ENCODE measurements at places on chromosomes 2 and 18. TPM values are rescaled to one million over a fixed set of nuclear protein-coding genes. Genes with fewer than 3 reads are reported as not detected.
A peak's percentile ranks its signal among the peaks of the same experiment; 100 is the strongest.

Gene ASAP2
- polyA plus RNA-seq: 56.4 TPM

GRCh38 chr2:221614274-221614673 is 42.2 kb upstream of the EPHA4 start:
- DNase-seq: no peak

GRCh38 chr2:42767899-42768705 is 4.2 kb upstream of the OXER1 start:
- no peak for DNase-seq

Gene GCG
- polyA plus RNA-seq: not detected

Gene ASB18
- polyA plus RNA-seq: not detected

Gene RASGRP3
- 0.06 TPM for polyA plus RNA-seq

Gene EIF2B4
- polyA plus RNA-seq: 37.5 TPM

GRCh38 chr2:42102591-42103450 is 55.0 kb downstream of the PKDCC start:
- no peak for DNase-seq

Gene OBSL1
- polyA plus RNA-seq: 30.8 TPM

- DNase-seq: no peak
Observed at GRCh38 chr2:68469935-68470334, 2.5 kb downstream of the APLF start.

Gene ONECUT2
- polyA plus RNA-seq: 0.01 TPM

GRCh38 chr2:155372969-155373368 is 674.5 kb downstream of the KCNJ3 start:
- DNase-seq: peak; percentile 2

Gene RGPD4
- polyA plus RNA-seq: not detected

DNA sequence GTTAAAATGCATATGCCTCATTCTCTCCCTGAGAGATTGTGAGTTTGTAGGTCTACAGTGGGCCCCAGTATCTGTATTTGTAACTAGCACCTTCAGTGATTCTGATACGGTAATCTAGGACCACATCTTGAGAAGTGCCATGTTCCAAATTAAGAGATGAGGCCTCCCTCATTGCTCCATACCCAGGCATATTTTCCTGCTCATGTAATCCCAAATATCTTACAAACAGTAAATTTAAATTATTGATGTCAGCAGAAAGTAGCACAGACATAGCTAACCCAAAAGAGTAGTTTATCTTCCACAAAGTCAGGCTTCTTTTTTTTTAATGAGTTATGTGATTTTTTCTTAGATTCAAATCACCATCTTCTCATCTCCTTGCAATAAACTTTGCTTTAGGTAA is 263.8 kb downstream of the SETBP1 start:
- DNase-seq: no peak

Gene RFX8
- polyA plus RNA-seq: 0.53 TPM

Gene DSG2
- polyA plus RNA-seq: 107 TPM

Gene VSNL1
- polyA plus RNA-seq: 40.4 TPM

DNA sequence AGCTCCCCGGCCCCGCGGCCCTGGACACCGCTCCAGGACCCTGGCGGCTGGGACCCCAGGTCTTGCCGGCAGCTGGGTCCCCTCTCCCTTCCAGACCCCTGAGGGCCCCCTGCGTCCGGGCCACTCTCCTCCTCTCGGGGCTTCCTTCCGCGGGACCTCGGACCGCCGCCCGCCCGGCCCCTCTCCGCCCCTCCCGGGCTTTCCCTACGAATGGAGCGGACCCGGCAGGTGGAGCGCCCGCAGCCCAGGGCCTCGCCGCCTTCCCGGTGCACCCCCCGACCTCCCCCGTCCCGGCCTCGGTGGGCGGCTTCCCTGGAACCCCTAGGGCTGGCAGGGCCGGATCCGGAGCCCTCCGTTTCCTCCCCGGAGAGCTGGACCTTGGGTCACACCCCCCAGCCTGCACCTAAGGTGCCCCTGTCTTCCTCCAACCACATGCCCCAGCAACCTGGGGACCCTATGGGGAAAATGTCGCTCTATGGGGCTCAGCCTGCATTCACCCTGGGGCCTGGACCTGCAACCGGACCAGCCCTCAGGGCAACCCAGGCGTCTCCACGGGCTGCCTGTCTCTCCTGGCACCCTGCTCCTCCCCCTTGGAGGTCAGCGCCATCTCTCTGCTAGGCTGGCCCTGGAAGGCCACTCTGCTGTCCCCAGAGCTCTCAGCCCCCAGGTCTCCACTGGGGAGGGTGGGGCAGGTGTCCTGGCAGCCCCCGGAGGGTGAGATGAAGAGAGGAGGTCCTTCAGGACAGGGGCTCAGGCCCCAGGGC is 730 bp downstream of the B3GNT7 start:
- no peak for DNase-seq

DNA sequence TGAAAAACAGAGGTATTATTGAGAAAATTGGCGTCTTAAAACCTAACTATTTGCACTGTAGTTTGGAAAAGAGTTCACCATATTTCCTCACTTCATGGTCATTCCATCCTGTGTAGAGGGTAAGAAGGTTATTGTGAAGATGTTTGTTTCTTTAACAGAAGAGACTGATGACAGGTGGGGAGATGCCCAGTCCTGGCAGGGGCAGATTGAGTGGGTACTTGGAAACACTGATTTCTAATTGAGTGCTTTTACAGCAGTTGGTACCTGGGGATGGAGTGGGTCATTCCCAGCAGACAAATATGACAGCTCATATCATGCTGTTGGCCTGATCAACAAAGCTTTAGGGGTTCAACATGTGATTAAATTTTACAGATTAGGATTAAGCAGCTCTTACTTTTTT is 67.5 kb downstream of the MYOM1 start:
- no peak for DNase-seq

DNA sequence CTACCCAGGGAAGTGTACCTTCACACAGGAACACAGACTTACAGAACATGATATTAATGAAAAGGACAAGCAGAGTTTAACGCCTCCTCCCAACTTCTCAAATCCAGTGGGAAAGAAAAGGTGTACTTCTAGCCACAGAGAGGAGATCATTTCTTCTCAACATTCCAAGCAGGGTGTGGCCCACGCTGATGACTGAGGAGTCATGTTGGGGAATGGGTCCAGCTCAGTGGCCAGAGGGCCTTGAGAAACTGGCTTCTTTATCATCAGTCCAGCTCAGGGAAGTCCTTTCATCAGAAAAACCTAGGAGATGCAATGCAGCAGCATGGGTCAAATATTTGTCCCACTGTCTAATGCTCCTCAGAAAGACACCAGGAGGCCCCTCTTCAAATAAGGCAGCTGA is 63.0 kb downstream of the RBM43 start:
- DNase-seq: peak; percentile 6

Gene FOXI3
- polyA plus RNA-seq: 0.78 TPM

DNA sequence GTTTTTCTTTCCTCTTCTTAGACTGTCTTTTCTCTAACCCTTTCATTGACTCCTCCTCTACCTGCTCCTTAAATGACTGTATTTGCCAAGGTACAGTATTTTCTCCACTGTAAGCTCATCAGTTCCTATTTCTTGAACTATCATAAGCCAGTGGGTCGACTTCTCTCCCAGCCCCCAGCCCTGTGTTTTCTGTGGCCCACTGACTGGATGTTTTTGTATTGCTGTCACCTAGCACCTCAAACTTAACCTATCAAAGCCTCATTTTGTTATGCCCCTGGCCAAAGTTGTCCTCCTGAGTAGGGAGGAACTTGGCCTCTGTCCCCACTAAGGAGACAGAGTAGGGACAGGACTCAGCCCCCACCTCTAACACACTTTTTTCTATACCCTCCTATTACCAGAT is 65.4 kb upstream of the CABLES1 start:
- DNase-seq: no peak

- no peak for DNase-seq
Observed at GRCh38 chr2:114049280-114049679, 159.4 kb downstream of the ACTR3 start.

DNA sequence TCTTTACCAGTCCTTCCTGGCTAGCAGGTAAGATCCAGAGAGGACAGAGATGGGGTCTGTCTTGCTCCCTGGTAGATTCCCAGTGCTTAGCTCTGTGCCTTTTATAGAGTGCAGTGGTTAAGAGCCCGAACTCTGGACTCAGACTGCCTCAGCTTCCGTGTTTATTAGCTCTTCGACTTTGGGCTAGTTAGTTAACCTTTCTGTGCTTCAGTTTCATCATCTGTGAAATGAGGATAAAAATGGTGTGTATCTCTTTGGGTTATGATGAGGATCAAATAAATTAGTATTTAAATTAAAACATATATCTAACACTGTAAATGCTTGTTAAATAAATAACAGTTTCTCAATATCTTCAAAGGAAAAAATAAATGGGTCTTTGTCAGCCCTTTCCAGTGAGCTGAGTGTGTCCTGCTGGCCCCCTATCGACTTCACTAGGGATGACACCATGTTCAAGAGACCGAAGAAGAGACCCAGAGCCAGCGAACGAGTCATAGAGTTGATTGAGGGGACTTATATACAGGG is 38.2 kb downstream of the CERS6 start:
- no peak for DNase-seq

- no peak for DNase-seq
Observed at GRCh38 chr2:127359520-127359919, 28.3 kb downstream of the MAP3K2 start.

Gene DAW1
- polyA plus RNA-seq: 0.14 TPM

GRCh38 chr18:79991494-79991893 is 3.1 kb upstream of the TXNL4A start:
- DNase-seq: no peak

GRCh38 chr2:51710222-51710621 is 678.3 kb upstream of the NRXN1 start:
- no peak for DNase-seq

GRCh38 chr2:241636182-241637017 is 558 bp downstream of the THAP4 start:
- peak; percentile 44 for DNase-seq

GRCh38 chr2:96860065-96861029 is 2.5 kb upstream of the ANKRD39 start:
- no peak for DNase-seq

Data from mammary epithelial cell (primary cell).